NCI-H226 (cell line): ENCODE measurements at places on chromosomes 16 and 17.

GRCh38 chr16:47144559-47144877, 773 bp upstream of the NETO2 start:
- no peak for DNase-seq

GRCh38 chr17:47801176-47801765, 20.3 kb downstream of the OSBPL7 start:
- no peak for DNase-seq

DNA sequence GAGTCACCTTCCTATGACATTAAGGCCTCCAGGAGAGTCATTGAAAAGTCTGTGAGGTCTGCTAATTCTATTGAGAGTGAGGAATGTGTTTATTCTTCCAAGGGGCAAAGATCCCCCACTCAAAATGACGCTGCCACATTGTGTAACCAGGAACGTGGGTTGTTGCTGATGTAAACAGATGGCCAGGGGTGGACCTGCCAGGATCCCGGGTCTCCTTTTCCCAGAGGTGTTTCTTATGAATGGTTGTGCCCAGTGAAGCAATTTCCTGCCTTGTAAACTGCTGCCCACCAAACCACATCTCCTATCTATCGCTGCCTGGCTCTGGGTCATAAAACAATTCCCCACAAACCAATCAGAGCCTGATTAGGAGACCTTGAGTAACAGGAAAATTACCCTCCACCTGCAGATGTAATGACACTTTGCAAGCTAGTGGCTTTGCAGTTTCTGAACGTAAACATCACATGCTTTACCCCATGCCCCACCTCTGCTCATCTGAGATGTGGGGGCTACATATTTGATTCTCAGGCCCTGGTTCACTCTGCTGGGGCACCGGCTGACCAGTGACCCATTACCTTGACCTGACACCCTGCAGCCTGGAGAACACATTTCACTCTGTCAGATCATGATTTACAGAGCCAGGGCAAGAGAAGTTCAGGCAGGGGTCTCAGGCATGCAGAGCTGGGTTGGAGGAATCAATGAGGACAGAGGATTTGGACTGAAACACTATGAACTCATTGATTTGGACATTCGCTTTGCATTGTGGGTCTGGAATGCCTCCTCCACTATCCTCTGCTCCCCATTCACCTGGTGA, 33.1 kb upstream of the DDX52 start:
- peak; percentile 43 for DNase-seq

- DNase-seq: no peak
Observed at GRCh38 chr17:44280392-44280937, 12.5 kb upstream of the SLC4A1 start.

DNA sequence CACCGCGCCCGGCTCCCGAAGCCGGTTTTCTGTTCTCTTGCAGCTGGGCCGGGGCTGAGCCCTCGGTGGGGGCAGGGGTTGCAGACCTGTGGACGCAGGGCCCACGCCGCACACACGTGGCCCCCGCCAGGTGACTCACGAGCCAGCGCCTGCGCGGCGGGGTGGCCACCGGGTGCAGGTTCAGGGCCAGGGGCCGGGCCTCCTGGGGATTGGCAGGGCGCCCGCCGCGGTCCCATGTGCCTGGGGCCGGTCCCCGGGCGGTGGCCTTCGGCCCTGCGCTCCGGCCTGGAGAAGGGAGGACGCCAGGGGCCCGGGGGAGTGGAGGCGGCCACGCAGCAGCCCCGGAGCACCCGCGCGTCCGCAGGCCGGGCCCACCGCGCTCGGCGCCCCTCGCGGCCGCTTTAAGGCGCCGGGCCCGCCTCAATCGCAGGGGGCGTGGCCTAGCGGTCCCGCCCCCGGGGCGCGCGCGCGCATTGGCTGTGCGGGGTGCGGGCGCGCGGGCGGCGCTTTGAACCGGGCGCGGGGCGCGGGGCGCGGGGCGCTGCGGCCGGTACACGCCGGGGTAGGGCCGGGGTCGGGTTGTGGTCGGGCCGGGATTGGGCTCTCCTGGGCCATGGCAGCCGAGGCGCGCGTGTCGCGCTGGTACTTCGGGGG, at the start of gene SLC25A10:
Gene SLC25A10, plus strand, starts transcription at position 471 of the 654 bp plus-strand sequence. Its CDS starts 143 bp downstream, at position 614.
- DNase-seq: peak; percentile 80

DNA sequence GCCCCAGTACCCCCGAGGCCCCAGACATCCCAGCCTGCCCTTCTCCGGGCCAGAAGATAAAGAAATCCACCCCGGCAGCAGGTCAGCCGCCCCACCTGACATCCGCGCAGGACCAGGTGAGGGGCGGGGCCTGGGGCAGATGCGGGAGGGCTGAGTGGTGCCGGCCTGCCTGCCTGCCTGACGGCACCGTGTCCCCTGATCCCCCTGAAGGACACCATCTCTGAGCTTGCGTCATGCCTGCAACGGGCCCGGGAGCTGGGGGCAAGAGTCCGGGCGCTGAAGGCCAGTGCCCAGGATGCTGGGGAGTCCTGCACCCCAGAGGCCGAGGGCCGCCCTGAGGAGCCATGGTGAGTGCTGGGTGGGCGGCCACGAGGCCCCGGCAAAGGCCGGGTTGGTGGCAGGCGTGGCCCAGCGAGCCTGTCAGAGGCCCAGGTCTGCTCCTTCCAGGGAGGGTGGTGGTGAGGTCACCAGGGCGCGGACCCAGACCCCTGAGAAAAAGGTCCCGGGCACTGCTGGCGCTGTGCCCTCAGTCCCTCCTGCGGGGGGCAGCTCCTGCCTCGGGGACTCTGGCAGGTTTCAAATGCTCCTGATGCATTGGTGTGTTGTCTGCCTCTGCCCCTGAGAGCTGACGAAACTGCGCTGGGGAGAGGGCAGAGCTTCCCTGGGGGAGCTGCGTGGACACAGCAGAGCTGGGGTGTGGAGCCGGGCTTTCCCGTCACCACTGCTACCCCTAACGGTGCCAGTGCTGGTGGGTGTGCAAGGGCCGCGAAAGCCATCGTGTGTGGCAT, 1.2 kb downstream of the CDT1 start:
- DNase-seq: no peak

DNA sequence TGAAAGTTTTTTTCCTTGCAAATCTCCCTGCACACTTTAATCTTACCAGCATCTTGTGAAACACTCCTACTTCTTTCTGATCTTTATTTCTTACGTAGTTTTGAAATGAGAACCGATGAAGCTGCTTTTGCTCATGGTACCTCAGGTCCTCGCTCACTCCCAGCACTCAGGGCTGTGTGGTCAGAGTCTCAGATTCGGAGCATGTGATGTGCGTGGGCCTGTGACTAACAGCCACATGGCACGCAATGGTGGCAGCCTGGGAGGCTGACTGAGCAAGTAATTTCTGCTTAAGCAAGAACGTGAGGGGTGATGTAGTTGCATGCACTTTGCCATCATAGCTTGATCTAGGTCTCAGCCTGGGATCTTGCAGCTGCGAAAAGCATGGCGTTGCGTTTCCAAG, 624.3 kb downstream of the MAF start:
- no peak for DNase-seq

DNA sequence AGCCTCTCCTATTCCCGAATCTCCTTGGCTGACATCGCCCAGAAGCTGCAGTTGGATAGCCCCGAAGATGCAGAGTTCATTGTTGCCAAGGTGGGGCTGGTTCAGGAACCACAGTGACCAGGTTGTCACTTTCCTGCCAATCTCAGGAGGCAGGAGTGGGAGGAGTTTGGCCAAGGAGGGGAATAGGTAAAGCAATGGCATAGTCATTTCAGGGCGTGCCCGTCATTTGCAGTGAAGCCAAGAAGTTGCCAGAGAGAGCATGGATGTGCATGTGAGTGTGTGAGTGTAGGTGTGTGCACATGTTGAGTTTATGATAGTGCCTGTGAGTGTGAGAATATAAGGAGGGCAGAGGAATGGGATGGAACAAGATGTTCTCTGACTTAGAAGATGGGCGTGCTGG, 14.8 kb downstream of the PSMD3 start:
- no peak for DNase-seq

DNA sequence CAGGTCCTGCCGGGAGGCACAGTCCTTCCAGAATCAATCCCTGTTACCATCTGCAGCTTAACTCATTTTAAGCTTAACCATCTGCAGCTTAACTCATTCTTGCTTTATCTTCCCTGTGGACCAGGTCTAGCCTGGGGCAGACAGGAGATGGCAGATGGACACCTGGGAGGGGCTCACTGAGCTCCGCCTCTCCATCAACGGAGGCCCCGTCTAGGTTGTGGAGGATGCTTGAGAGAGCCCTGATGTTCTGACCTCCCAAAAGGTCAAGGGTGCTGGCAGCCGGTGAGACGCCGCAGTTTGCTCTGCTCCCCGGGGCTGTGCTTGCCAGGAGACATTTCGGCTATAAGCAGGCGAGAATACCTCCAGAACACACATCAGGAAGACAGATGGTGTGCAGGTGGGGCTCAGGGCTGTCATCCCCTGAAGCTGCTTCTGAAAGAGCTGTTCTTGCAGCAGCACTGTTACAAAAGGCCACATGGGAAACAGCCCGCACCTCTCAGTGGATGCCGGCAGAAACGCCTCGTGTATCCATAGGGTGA, 41.3 kb downstream of the BAIAP2 start:
- no peak for DNase-seq

DNA sequence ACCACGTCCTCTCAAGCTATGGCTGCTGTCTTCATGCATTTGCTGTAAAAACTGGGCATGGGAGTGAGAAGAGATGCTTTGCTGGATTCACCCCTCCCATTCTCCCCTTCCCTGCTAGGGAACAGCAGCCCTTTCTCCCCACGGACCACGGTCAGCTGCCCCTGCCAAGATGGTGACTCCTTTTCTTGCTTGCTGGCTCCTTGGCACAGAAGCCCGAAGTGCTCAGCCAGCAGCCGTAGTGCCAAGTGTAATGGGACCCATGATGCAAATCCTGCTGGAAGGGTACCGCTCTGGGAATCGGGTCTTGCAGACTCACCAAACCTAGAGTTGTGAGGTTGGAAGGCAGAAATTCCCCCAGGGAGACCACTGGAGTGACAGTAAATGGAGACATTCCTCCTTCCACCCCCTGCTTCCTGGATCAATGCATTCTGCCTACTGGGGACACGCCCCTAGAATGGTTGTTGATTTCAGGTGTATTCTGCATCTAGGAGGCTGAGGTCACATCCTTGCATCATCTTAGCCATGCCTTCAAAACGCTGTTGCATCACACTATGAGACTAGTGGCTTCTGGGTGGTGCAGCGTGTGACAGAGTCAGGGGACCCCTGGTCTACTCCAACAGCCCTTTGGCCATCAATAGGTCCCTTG, 63.0 kb upstream of the CBX4 start:
- no peak for DNase-seq

GRCh38 chr17:74452841-74453661, 13.4 kb upstream of the CD300A start:
- DNase-seq: no peak

DNA sequence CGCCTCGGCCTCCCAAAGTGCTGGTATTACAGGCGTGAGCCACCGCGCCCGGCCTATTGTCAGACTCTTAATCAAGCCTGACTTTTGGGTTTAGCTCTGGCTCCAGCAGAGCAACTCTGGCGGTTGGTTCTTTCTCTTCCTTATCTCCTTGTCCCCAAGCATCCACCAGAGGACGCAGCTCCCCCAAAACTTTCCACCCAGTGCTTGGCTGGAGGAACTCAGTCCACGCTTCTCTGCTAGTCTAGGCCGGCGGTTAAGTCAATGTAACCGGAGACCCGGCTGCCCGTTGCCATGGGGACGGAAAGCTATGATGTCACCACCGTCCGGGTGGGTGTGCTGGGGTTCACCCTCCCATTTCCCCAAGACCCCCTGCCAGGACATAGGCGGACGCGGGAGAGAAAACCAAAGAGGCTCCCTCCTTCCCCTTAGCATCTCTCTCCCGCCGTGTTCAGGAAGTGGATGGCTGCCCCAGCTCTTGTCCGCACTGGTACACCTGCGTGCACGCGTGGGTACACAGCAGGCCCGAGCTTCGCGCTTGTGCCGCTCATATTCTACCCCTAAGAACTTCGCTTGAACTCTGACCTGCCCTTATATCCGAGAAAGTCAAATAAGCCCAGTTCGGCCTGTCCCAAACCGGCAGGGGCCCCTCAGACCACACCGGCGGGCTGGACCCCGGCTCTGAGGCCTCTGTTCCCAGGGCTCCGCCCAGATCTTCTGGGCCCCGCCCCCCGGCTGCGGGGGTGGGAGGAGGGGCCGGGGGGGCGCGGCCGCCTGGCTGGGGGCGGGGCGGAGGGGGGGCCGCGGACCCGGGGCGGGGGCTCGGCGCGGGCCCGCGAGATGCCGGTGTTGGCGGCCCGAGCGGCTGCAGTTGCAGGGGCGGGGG, at the start of gene RND2:
Gene RND2, plus strand, starts transcription at position 825 of the 883 bp plus-strand sequence. CDS start 117 bp downstream, outside the sequence.
- peak; percentile 84 for DNase-seq

- no peak for DNase-seq
Observed at GRCh38 chr16:84449156-84450140, 55.0 kb downstream of the MEAK7 start.

GRCh38 chr17:60910415-60910814, 232.8 kb downstream of the BCAS3 start:
- DNase-seq: no peak

DNA sequence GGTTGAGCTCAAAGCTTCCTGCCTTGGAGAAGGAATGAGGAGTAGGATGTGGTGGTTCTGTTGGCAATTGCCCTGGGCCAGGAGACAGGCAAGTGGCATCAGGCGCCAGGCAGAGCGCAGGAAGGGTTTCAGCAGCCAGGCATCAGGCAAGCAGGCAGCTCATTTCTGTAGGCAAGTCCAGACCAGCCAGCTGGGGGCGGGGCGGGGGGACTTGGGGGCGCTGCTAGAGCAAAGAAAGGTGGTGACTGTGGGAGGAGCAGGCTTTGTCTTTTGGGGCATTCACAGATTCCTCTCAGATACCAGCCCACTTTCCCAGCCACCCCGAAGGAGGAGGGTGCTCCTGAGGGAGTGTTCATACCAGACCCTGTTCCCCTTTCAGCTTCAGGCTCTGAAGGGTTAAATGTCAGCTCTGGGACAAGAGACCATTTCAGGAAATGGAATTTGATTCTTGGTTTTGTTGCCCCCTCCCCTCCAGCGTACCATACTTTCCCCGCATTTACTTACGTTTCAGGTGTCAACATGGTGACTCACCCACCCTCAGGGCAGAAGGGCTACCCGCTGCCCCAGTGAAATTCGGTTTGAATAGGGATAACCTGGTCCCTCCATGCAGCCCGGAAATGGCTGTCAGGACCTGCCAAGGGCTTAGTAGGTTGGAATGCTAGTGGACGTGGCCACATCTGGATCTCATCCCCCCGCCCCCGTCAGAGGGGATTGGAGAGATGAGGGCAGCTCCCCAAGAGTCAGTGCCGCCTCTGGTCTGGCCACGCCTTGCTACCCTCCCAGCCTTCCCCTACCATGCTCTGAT, 13.2 kb downstream of the NGFR start:
- peak; percentile 92 for DNase-seq

GRCh38 chr16:50467943-50468748, 80.0 kb upstream of the NKD1 start:
- DNase-seq: no peak

- DNase-seq: no peak
Observed at GRCh38 chr16:65334081-65334480, 212.2 kb upstream of the CDH11 start.

- no peak for DNase-seq
Observed at GRCh38 chr16:77409311-77409710, 25.5 kb downstream of the ADAMTS18 start.
